ENCODE measurements at places on chromosomes 4 and X.

DNA sequence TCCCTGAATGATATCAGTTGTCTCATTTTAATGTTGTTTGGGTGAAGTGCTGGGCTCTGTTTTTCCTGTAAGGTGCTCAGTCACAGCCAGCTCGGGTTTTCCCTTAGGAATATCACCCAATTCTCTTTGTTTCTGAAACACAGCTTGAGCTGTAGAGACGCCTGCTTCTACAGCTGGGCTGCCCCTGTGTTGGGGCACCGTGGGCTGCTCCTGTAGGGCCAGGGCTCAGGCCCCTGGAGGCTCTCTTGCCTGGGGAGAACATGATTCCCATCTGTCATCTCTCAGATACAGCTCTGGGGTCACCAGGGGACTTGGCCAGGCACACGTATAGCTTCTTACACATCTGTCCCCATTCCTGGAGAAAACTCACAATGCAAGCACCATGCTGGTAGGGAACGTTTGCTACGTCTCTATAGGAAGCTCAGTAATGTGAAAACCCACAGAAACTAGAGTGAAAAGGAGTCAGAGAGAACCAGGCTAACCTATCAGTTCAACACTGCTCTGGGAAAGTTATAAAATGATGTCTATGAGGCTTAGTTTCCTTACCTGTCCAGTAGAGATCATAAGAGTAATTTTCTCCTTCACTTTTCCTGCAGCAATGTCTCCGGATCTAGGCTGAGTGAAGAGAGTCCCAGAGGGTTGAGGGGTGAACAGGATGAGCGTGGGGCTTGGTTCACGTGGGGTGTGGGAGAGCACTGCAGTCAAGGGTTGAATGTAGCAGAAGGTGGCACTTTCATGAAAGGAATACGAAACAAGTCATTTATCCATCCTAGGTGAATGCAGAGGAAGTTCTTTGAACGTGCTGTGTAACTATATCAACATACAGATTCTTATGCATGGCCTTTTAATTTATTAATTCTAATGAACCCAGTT lies 14.5 kb downstream of the FHDC1 start:
- DNase-seq: no peak

DNA sequence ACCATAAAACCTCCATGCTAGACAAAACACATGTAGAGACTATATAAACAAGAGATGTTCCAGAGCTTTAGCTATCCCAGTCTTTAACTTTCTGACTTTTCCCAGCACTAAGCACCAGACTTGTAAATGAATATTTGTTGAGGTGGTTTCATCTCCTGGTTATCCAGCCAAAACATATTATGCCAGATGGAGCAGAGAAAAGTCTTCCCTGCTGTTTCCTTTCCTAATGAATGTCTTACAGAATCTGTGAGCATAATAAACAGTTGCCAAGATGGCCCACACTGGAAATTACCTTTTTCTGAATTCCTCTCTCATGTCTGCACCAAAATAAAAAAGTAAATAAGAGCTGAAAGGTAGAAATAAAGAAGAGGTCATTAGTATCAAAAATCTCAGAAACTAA lies 159.2 kb downstream of the TECRL start:
- DNase-seq: no peak

DNA sequence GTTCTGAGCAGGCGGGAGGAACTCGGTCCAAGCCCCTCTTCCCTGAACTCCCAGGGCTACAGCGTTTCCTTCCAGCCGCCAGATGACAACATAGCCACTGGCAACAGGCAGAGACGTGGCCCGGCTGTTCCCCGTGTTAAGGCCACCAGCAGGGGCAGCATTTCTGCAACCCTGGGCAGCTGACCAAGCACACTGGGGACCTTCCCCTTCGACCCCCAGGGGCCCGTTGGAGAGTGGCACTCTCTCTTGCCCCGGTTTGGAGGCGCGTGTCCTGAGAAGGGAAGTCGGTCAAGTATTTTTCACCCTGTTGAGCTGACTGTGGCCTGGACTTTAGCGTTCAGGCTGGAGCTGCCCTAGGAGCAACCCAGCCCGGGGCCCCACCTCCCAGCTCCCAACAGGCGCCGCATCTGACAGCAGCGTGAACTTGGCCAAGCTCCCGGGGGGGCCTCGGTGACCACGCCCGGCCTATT lies 37.6 kb downstream of the ZBTB49 start:
- peak; percentile 42 for DNase-seq

GRCh38 chr4:5979981-5980380 lies 38.2 kb downstream of the C4orf50 start:
- DNase-seq: peak; percentile 91

DNA sequence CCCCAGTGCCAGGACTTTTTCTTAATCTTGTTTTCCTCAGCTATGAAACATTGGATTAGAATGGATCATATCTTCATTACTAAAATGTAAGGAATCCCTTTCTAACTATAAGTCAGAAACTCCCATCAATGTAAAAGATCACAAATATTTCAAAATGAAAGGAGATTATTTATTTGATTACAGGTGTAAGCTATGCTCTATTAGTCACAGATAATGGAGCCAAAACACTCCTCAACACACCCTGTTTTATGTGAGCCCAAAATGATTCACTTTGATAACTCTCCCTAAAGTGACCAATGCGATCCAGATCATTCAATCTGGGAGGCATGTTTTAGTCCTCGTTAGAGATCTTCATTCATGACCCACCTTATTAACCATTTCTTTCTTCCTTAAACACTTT lies 566.7 kb upstream of the TENM3 start:
- no peak for DNase-seq

DNA sequence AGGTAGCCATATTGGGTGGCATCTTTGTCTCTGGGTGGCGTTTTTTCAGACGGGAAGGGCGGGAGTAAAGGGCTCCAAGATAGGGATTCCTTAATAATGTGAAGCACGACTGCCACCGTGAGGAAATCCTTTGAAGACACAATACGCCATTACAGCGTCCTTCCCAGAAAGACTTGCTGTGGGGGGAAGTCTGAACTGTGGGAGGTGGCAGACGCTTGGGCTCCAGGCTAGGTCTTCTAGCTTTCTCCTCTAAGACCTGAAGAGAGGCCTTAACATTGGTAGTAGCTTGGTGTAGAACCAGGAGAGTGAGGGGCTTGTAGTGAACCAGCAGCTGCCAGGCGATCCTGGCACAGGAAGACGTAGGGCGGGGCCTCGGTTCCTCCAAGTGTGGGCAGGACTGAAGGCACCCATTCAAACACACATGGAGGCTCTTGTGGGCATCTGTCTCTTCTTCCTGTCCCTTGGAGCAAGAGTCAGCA lies 197.3 kb downstream of the OR13H1 start:
- DNase-seq: no peak

- DNase-seq: no peak
Measured at GRCh38 chrX:136200466-136200865, 50.7 kb downstream of the MAP7D3 start.

- no peak for DNase-seq
Measured at GRCh38 chr4:102665527-102665926, 95.2 kb downstream of the MANBA start.

DNA sequence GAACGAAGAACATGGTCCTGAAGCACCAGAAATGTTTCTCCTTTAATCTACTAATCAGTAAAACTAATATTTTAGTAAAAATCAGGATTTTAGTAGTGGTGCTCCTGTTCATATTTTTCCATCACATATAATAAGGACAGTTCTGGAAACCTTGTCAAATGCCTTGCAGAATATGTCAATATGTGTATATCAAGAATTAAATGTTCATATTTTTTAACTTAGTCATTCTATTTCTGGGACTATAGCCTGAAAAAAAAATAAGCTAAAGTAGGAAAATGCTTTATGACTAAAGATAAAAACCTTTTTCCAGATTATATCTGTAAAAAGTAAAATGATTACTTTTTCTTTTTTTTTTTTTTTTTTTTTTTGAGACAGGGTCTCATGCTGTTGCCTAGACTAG lies 65.1 kb downstream of the MAB21L2 start:
- DNase-seq: no peak

- no peak for DNase-seq
Measured at GRCh38 chr4:26162101-26162500, 158.7 kb upstream of the RBPJ start.

- no peak for DNase-seq
Measured at GRCh38 chrX:150856101-150856500, 42.4 kb downstream of the CD99L2 start.

DNA sequence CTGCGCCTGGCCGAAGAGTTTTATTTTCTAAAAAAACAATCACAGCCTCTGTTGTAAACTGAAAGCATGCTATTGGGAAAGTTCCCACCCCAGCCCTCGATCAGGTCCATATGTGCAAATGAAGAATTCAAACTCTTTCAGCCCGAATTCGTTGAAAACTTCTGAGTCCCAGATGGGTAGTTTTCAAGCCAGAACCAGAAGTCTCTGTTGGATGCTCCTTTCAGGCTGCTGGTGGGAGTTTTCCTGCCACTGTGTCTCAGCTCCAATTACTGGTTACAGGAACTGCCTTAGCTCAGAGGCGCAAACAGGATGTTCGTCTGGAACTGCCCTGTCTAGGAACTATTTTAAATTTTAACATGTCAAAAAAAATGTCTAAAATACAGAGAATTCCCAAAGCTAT lies 9.3 kb upstream of the ALG13 start:
- no peak for DNase-seq

- DNase-seq: no peak
Measured at GRCh38 chrX:63918611-63919010, 133.6 kb upstream of the ARHGEF9 start.

DNA sequence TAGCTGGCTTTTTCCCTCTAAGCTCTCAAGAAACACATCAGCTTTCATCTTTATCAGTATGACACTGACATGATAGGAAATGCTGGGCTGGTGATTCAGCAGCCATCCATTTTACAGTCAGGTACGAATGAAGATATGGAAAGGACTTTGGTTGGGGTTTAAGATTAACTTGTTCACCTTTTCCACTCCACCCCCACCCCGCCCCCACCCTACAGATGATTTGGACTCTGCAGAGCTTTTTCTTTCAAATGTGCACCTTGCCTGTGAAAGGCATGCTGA lies 132.6 kb downstream of the AKAP4 start:
- no peak for DNase-seq

GRCh38 chr4:18405054-18405453 lies 383.5 kb upstream of the LCORL start:
- no peak for DNase-seq

- DNase-seq: no peak
Measured at GRCh38 chrX:35841872-35842271, 43.7 kb downstream of the MAGEB16 start.

DNA sequence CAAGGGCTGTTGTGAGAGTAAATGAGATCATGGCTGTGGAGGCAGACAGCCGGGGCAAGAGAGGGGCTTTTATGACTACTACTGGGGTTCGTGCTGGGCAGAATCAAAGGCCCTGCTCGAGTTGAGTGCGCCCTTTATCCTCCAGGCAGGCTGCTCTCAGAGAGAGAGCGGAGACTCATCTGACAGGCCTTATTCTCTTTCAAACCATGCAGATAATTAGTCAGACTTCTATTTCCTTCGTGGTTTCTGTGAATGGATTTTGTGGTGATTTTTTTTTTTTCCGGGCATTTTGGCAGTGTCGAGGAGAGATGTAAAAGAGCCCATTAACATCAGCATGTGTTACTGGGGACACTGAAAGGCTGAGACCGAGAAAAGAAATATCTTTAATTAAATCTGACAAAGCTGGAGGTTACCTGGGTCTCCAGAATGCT lies 73.6 kb downstream of the MED28 start:
- DNase-seq: no peak

GRCh38 chrX:132266583-132267355 lies 47.5 kb upstream of the RAP2C start:
- no peak for DNase-seq

DNA sequence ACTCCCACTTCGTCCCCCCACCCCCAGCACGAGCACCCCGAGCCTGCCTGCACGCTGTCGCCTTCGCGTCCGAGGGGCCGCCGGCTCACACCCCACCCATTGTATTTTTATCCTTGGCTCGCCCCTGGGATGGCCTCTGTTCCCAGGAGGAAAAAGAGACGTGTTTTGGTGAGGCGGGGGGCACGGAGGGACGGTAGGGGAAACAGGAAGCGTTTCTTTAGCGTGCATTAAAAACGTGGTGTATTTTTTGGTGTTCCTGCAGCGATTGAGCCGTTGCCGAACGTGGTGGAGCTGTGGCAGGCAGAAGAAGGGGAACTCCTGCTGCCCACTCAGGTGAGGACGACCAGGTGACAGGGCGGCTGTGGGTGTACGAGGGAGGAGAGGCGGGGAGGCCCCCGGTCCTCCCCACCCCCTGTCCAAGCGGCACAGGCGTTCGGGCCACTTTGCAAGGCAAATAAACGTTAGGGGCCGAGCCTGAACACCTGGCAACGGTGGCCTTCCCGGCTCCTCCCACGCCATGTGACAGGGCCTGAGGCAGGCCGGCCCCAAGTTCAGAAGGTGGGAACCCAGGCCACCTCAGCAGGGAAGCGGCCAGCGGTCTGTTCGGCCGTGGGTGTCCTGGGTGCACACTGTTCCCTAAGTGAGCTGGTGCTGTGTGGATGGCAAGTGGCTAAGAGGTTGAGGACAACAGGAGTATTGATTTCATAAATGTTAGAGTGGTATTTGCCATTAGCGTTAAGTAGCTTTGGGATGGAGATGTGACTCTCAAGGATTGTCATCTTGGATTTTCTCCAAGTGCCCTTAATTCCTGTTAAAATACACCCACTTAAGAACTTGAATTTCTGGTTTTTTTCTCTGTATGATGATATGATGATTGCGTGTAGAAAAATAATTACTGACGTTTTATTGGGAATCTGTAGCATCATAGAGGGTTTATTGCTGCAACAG lies 1.1 kb downstream of the TMEM131L start:
- peak; percentile 34 for DNase-seq
